ENCODE measurements at places on chromosomes 7 and 10.

GRCh38 chr7:22296916-22297315 is 60.0 kb downstream of the RAPGEF5 start:
- peak; percentile 35 for DNase-seq

GRCh38 chr10:49690698-49691356 is 11.4 kb downstream of the C10orf53 start:
- DNase-seq, result no peak

DNA sequence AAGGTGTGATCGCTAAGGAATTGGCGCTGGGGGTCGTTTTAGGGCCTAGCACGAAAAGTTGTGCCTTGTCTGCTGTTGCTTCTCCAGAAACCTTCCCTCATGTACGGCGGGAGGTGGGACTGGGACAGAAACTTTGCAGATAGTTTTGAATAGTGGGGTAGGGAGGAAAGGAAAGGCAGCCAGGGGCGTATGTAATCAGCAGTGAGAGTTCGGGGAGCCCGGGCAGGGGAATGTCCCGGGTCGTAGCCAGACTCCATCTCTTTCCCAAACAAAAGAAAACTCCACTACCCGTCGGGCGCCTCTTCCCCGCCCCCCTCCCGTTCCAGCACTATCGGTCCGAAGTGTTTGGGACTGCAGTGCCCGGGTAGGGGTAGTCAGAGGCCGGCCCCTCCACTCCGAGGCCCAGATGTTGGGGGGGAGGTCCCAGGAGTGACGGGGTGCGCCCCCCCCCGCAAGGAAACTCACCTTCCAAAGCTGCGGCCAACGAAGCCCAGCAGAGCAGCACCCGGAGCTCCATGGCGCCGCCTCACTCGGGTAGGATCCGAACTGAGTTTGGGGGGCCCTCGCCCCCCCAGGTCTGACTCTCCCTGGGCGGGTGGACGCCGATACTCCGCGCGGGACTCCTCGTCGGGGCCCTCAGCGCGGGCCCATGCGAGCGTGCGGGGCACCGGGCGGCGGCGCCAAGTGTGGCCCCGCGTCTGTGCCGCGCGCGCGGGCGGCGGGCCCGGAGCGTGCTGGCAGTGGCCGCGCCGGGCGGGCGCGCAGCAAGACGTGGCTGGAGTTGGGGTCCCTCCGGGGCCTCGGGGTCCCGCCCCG is 601 bp downstream of the EPHB4 start:
- DNase-seq, result no peak

- DNase-seq, result no peak
Observed at GRCh38 chr7:101114492-101114891, 12.4 kb upstream of the SERPINE1 start.

DNA sequence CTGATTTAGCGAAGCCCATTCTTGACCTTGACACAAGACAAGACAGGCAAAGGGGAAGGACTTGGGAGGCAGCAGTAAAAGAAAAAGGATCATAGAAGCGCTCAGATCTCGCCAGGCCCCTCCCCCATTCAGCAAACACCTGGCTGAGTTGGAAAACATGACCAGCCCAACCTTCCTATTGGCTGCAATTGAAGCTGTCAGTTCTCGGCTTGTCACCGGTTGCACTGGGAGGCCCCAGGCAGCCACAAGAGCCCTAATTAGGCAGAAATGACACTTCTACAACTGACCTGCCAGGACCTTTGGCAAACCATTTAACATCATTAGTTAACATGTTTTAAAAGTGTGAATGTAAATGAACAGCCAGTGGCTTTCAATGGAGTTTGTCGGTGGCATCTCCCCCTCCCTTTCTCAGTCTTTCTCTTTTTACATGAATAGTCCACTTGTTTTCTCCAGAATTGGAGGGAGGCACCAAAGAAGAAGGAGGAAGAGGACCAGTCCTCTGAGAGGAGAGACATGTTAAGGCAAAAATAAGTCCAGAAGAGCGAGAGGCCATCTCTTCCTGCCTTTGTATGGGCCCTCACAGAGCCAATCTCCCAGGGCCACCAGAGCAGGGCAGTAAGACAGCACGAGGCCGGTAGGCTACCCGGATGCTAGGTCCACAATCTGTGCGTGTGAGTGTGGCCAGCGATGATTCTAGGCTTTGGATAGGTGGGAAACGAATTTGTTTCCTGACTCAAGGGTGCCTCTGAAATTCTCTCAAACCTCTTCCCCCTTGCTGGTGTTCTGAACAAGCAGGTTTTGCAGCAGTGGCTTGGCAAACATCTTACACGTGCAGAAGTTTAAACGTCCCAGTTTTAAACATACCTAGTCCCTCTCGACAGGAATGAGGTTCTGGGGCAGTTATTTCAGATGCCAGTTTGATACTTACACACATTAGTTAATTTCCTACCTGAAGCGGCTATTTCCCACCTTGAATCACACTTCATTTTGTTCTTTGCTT is 15.0 kb upstream of the ENO4 start:
- no peak for DNase-seq

DNA sequence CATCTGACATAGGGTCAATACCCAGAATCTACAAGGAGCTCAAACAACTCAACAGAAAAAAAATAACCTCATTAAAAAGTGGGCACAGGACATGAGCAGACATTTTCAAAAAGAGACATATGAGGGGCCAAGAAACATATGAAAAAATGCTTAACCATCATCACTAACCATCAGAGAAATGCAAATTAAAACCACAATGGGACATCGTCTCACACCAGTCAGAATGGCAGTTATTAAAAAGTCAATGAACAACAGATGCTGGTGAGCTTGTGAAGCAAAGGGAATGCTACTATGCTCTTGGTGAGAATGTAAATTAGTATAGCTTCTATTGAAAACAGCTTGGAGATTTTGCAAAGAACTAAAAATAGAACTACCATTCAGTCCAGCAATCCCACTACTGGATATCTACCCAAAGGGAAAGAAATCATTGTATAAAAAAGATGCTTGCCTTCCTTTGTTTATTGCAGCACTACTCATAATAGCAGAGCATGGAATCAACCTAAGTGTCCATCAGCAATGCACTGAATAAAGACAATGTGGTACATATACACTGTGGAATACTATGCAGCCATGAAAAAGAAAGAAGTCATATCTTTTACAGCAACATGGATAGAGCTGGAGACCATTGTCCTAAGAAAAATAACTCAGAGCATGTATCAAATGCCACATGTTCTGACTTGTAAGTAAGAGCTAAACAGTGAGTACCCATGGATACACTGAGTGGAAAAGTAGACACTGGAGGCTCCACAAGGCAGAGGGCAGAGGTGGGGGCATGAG is 139.8 kb downstream of the ADARB2 start:
- DNase-seq, result no peak

GRCh38 chr10:33566001-33566400 is 231.5 kb upstream of the NRP1 start:
- DNase-seq, result no peak

- peak; percentile 66 for DNase-seq
Observed at GRCh38 chr10:34049887-34050286, 715.4 kb upstream of the NRP1 start.

- DNase-seq, result no peak
Observed at GRCh38 chr7:98281757-98282606, 496 bp downstream of the BRI3 start.

- no peak for DNase-seq
Observed at GRCh38 chr10:62506371-62506770, 132.2 kb downstream of the ZNF365 start.

- no peak for DNase-seq
Observed at GRCh38 chr7:41869091-41869490, 166.2 kb upstream of the INHBA start.

DNA sequence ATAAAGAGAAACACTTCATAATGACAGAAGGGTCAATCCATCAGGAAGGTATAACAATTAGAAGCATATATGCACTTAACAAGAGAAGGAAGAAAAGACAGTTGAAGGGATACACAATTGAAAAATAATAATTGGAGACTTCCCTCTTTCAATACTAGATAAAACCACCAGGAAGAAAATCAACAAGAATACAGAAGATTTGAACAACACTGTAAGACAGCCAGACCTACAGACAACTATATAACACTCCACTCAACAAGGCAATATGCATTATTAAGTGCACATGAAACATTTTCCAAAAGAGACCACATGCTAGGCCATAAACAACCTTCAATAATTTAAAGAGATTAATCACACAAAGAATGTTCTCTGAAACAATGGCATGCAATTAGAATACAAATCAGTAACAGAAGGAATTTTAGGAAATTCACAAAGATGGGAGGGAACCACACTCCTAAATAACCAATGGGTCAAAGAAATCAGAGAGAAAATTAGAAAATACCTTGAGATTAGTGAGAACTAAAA is 35.1 kb downstream of the ZNF438 start:
- DNase-seq, result no peak

DNA sequence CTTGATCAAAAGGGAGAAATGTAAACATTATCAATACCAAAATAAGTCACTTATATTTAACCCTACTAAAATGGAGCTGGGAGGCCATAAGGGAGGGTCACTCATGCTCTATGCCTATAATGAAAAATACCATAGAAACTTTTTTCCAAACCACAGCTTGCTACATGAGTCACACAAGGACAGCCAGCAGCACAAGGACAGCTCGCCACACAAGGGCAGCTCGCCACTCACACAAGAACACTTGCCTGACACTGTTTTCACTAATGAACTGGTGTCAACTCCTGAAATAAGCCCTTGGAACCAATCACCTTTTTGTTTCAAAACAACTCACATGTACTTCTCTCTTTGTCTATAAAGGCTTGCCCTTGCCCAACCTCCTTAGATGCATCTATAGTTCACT is 43.3 kb downstream of the FRMPD2 start:
- DNase-seq, result no peak

All from Ammon's horn (tissue), 1 donor.